AG04449 (cell line): ENCODE measurements at places on chromosomes 16 and 17.
A peak's percentile ranks its signal among the peaks of the same experiment; 100 is the strongest.

DNA sequence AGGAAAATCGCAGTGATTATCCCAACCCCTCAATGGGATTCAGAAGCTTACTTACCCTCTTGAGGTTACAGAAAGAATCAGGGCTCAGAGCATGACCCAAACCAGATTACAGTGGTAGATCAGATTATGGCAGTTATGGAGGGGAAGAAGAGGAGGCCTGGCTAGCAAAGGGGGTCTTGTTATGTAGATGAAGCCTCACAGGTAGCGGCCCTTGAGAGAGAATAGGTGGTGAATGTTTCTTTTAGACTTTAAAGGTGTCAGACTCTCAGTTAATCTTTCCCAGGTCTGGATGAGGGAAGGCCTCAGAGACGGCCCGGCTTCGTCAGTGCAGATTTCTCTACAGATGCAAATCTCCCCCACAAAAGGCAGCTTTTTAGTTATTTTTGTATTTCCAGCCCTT lies 15.6 kb downstream of the RNF112 start:
- no peak for DNase-seq

- no peak for DNase-seq
These were observed 16.1 kb downstream of the ABCA3 start for GRCh38 chr16:2324296-2324859.

GRCh38 chr17:48543854-48544348 lies 1.0 kb downstream of the HOXB2 start:
- no peak for DNase-seq

- DNase-seq: no peak
These were observed 17.0 kb downstream of the N4BP1 start for GRCh38 chr16:48592839-48593429.

- peak; percentile 85 for DNase-seq
These were observed 44.9 kb upstream of the XYLT1 start for GRCh38 chr16:17515421-17516210.

- DNase-seq: no peak
These were observed 128.2 kb upstream of the PSMD7 start for GRCh38 chr16:74168445-74168844.

DNA sequence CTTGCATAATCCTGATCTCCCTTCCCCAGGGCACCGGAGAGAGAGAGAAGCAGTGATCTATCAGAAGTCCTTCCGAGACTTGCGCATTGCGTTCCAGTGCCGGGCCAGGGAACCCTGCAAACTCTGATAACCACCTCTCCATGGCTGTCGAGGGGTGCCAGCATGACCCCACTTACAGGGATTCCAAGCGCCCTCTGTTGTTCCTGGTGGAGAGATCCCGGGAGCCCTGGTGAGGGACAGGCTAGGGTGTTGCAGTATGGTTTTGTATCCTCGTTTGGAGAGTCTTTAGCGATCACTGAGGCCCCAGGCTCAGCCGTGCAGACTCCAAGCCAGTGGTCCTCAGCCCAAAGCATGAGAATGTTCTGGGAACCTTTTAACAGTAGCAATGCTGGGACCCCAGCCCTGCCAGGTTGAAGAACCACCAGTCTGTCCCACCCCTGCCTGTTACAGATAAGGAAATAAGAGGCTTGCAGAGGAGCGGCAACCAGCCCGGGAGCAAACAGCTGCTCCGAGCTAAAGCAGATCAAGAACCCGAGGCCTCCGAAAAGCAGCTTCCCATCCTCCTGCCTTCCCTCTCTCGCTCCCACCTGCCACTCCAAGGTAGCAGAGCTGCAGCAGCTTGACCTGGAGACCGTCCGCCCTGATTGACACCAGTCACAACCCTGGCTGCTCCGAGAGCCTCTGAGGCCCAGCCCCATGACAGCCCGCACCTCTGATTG lies 150.3 kb upstream of the RPL38 start:
- DNase-seq: no peak

- no peak for DNase-seq
These were observed 983.9 kb upstream of the EEF2KMT start for GRCh38 chr16:6081320-6081976.

DNA sequence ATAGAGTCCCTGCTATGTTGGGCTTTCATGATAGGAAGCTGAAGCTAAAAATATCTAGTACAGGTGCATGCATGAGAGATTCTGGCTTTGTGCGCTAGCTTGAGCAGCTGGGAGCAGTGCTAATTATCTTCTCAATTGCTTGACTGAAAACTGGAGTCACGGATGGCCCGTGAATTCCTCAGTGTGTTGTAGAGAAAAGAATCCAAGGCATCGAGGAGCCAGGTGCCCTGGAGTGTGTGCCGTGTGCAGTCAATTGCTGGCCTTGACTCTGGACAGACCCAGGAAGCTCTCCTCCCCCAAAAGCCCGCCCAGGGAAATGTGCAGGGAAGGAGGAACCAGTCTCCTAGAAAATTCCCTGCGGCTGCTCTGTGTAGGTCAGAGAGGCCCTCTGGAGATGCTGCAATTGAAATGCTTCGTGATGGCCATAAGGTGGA lies 14.2 kb downstream of the LGALS3BP start:
- DNase-seq: no peak

DNA sequence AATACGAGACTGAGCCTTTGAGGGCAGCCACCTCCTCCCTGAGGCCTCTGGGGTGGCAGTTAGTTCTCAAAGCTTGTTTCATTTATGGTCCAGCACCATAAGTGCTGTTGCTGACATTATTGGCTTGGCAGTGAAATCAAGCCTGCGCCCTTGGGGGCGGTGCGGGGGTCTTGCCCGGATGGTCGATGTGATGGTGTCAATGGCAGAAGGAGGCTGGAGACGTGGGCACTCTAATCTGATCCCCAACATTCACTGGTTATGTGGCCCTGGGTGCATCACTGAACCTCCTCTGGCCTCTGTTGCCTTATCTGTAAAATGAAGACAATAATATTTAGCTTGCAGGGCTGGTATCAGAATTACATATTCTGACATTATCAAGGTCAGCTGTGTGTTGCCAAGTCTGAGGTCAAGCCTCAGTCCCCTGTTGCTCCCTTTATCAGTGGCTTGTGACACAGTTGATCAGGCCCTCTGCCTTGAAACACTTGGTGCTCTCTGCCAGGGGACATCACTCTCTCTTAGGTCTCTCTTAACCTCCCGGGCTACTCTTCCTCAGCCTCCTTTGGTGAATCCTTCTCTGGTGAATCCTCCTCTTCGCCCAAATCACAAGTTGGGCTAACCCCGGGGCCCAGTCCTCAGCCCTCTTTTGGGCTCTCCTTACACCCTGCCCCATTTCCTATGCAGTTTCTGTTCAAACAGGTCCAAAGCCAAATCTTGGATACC lies 11.8 kb upstream of the TMEM220 start:
- DNase-seq: no peak

- no peak for DNase-seq
These were observed 244.2 kb upstream of the CDH11 start for GRCh38 chr16:65365732-65366715.

DNA sequence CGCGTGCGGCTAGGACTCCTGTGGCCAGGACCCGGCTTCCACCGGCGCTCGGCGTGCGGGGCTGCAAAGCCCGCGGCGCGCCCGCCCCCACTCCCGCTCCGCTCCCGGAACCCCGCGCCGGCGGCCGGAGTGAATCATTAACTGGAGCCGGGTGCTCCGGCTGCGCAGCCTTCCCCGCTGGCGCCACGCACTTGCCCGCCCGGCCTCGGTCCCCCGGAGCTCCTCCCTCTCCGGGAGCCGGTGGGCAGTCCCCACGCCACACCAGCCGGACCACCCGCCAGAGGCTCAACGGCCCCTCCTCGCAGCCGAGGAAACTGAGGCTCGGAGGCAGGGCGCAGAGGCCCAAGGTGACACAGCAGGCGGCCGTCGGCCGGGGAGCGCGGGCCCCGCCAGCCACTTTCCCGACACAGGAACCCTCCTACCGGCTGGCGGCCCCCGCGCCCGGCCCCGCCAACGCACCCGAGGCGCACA lies 580 bp downstream of the BCAR1 start:
- DNase-seq: no peak

- DNase-seq: no peak
These were observed 16.8 kb downstream of the CHP2 start for GRCh38 chr16:23771642-23772041.

GRCh38 chr16:49127103-49127502 lies 154.5 kb downstream of the CBLN1 start:
- no peak for DNase-seq

DNA sequence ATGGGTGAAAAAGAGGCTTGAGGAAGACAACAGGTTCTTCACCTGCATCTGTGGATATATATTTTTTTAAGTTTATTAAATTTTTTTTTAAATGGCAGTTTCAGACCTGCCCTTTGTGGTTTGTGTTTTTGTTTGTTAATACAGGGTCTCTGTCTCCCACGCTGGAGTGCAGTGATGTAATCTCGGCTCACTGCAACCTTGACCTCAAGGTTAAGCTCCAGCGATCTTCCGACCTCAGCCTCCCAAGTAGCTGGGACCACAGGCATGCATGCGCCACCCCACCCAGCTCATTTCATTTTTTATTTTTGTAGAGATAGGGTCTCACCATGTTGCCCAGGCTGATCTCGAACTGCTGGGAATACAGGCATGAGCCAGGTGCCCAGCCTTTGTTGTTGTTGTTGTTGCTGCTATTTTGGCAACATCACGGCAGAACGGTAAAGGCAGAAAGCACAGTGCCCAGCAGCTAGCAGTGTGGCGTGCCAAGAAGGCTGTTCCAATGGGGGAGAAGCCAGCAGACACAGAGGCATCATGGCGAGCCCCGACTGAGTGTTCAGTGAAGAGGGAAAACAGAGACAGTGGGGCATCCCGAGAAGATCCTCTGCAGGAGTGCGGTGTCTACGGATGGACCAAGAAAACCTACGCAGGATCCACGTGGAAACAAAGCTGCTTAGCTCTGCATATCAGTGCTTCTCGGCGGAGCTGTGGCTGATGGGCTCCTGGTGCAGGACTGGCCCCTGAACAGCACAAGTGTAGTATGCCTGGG lies 19.6 kb downstream of the TMC6 start:
- DNase-seq: no peak

DNA sequence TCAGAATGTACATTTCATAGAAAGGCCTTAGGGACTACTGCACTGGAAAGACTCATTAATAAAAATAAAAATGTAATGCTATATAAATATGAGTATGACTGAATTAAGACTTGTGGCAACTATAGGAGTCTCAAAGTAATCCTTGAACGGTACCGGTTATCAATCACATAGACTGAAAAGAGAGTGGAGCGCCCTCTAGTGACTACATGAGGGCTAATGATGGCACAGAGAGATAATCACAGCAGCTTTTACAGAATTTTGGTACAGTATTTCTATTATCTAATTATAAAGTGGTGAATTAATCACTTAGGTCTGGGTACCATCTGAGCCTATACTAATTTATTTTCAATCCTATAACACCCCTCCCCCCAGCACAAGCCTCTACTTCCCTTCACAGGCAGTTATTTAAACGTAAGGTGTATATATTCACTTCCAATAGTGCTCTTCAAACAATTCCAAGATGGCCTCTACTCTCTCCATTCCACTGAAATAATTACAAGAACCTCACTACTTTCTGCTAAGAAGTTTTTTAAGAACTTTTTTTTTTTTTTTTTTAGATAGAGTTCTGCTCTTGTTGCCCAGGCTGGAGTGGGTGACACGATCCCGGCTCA lies 40.7 kb upstream of the ANKFY1 start:
- no peak for DNase-seq

- no peak for DNase-seq
These were observed 146.8 kb downstream of the SOX9 start for GRCh38 chr17:72267601-72268000.

DNA sequence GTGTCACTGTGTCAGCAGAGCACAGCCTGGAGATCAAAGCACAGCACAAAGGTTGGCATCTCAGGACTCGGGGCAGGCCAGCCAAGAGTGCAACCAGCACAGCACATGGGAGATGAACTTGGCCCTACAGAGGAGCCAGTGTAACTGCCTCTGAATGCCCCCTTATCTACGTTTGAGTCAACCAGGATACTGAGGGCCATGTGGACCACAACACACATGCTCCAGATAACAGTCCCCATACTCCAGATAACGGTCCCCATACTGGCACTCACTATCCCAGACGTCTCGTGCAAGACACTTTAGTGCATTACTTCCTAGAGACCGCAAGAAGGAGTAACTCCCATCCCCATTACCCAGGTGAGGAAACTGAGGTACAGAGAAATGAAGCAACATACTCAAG lies 88.2 kb downstream of the XYLT1 start:
- no peak for DNase-seq

GRCh38 chr16:4597174-4597573 lies 17.5 kb downstream of the UBALD1 start:
- DNase-seq: no peak

- DNase-seq: no peak
These were observed 64.6 kb downstream of the RAP1GAP2 start for GRCh38 chr17:2860883-2861282.

GRCh38 chr16:84833144-84833500 lies 13.3 kb downstream of the CRISPLD2 start:
- no peak for DNase-seq

- no peak for DNase-seq
These were observed 40.9 kb downstream of the RAP1GAP2 start for GRCh38 chr17:2837147-2837561.

DNA sequence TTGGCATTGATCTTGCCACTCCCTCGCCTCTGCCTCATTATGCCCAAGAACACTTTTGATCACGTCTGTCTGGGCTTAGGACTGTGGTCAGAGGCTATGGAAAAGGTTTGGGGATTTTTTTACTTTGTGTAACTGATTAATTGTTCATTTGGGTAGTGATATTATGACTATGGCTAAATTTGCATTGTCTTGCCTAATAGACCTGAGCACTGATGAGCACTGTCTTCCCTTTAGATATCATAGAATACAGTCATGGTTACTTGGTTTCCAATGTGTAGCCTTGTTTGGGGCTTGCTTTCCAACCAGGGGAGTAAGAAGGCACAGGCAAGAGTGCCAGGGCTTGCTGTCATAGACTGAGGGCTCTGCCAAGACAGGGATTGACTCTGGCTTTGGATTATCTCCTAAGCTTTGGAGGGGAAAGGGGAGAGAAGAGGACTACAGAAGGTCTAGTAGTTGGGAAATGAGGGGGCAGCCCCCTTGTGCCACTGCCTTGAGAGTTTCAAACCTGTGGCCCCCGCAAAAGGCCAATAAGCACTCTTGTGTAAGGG lies 13.7 kb downstream of the LIMD2 start:
- DNase-seq: no peak

GRCh38 chr17:1143573-1143972 lies 36.2 kb downstream of the ABR start:
- no peak for DNase-seq

GRCh38 chr16:72210072-72210471 lies 38.1 kb upstream of the PMFBP1 start:
- no peak for DNase-seq

GRCh38 chr16:10182222-10183053 lies at the start of gene GRIN2A:
TSS of gene GRIN2A (minus strand) at chr16:10182428. CDS start at chr16:10180411, 2,017 bp downstream.
- DNase-seq: no peak

DNA sequence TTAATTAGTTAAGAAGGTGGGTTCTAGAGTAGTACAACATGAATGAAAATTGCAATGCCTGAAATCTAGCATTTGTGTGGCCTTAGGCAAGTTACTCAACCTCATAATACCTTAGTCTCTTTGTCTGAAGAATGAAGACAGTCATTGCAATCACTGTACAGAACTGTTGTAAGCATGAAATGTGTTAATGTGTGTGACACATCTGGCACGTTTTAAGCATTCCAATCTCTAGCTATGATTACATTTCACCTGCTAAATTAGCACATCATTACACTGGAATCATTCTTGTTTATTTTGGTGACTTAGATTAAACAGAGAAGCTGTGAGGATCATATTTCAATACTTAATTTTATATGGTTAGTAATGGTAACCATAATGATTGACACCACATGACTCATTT lies 629.7 kb upstream of the KIF2B start:
- no peak for DNase-seq
